ENCODE measurements at places on chromosomes 16 and 17. TPM values are rescaled to one million over a fixed set of nuclear protein-coding genes. Genes with fewer than 3 reads are reported as not detected.

The FBXW10 gene
- polyA plus RNA-seq, result not detected

The RHOT1 gene
- polyA plus RNA-seq, result 25.2 TPM

The CSNK1D gene
- polyA plus RNA-seq, result 102 TPM

The KRT32 gene
- not detected for polyA plus RNA-seq

The PNPO gene
- 20.0 TPM for polyA plus RNA-seq

The MRM1 gene
- 2.8 TPM for polyA plus RNA-seq

The CNTROB gene
- polyA plus RNA-seq, result 21.2 TPM

The SPDYE4 gene
- polyA plus RNA-seq, result not detected

The TBC1D3B gene
- 0.64 TPM for polyA plus RNA-seq

The SHBG gene
- 0.96 TPM for polyA plus RNA-seq

The PRCD gene
- 0.93 TPM for polyA plus RNA-seq

The PLA2G10 gene
- polyA plus RNA-seq, result not detected

The CCL7 gene
- 2.4 TPM for polyA plus RNA-seq

The CCDC144A gene
- 0.03 TPM for polyA plus RNA-seq

The COPZ2 gene
- polyA plus RNA-seq, result 399 TPM

The G6PC1 gene
- polyA plus RNA-seq, result not detected

The ARRB2 gene
- 3.7 TPM for polyA plus RNA-seq

The CSH1 gene
- polyA plus RNA-seq, result not detected

The CLEC19A gene
- not detected for polyA plus RNA-seq

The SLFN12L gene
- not detected for polyA plus RNA-seq

The DNAI2 gene
- not detected for polyA plus RNA-seq

The TBCD gene
- 33.8 TPM for polyA plus RNA-seq

The NEUROD2 gene
- not detected for polyA plus RNA-seq
